ENCODE measurements at places on chromosomes 1 and 21. TPM values are rescaled to one million over a fixed set of nuclear protein-coding genes. Genes with fewer than 3 reads are reported as not detected.

DNA sequence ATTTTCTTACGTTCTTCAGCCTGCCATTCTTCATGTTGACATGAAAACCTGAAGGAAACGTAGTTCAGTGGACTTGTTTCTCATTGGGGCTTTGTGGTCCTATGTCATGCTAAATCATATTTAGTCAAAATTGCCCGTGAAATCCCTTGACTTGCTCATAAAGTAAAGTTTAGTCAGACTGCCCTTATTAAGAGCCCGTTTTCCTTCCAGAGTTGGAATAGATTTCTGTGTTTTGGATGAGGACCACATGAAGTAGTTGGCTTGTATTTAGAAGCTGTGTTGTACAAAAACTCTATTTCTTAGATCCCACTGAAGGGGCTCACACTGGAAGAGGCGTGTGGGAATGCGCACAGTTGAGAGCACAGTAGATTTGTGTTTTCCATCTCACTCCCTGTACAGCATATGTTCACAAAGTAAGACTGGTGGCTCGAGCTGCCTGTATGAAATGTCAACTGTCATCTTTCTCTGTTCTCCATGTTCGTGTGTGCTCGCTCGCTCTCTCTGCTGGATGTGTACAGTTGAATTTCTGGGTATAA lies 42.4 kb downstream of the CAMTA1 start:
- H3K4me1 ChIP-seq: peaks cover 8% of the 10 kb centered on the region
- peaks cover 13% of the 10 kb centered on the region for H3K36me3 ChIP-seq
- H3K27ac ChIP-seq: no peak overlapping the region
- no peaks in the 10 kb centered on the region for H3K27me3 ChIP-seq
- no peak overlapping the region for H3K4me3 ChIP-seq

- no peak overlapping the region for H3K27ac ChIP-seq
- no peaks in the 10 kb centered on the region for H3K27me3 ChIP-seq
- peaks cover 13% of the 10 kb centered on the region for H3K36me3 ChIP-seq
- DNase-seq: no peak
- H3K4me3 ChIP-seq: no peak overlapping the region
Observed at GRCh38 chr1:22484706-22485345, 33.2 kb downstream of the ZBTB40 start.

Gene LRRC7
- total RNA-seq: not detected

DNA sequence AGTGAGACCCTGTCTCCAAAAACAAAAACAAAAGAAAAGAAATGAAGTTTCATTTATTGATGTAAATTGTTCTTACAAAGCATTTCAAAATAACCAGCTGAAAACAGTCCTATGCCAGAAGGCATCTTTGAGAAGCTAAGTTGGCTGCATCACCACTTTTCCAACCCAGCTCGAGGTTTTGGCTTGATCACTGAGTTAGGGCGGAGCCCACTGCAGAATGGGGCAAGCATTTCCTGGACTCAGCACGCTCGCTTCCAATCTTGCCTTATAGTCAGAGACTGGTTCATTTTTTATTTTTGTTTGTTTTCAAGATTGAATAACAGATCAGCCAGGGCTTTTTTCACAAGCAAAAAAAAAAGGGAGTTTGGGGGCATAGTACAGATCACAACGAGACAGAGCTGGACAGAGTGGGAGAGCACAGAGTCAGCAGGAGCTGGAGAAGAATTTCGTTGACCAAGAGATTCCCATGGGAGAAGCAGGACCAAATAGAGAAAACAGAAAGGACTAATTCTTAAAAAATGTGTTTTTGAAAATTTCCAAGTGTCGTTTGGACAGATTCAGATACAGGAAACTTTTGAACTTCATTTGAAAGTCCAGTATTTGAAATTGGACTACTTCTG lies 23.5 kb upstream of the COL6A1 start:
- peaks cover 8% of the 10 kb centered on the region for H3K27me3 ChIP-seq
- DNase-seq: no peak
- H3K27ac ChIP-seq: no peak overlapping the region
- no peak overlapping the region for H3K4me3 ChIP-seq

- no peaks in the 10 kb centered on the region for H3K36me3 ChIP-seq
- H3K4me1 ChIP-seq: no peaks in the 10 kb centered on the region
- no peak overlapping the region for H3K4me3 ChIP-seq
- H3K27ac ChIP-seq: no peak overlapping the region
- DNase-seq: no peak
Observed at GRCh38 chr21:32193098-32193465, 85.8 kb downstream of the MIS18A start.

Gene LCE2C
- total RNA-seq: not detected

Gene TMEM9
- total RNA-seq: 19.7 TPM

DNA sequence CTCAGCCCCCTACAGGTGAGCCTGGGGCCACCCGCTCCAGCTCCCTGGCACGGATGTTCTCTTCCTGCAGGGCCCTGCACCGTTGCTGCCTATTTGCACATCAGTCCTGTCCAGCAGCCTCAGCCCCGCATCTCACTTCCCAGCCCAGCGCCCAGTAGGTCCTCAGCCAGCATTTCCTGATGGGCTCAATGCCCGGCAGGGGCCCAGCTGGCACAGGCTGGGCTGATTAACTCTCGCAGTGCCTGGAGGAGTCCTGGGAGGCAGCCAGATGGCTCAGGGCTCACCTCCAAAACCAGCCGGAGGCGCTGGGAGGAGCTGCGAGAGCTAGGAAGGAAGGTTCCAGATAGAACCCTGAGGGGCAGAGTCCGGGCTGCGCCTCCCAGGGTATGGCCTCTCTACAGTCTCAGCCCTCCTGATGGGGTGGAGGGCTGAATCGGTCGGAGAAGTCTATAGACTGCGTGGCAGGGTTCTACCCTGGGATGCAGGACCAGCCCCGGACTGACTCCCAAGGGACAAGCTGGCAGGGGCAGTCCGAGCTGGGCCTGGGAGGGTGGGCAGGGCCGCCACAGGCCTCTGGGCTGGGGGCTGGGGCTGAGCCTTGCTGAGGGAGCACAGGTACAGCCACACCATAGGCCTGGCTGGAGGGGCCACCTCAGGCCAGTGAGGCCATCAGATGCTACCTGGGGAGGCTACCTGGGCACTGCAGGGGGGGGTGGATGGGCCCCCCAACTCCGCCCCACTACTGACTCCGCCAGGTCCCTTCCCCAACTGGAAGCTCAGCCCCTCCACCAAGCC lies 19.2 kb upstream of the CLSTN1 start:
- H3K36me3 ChIP-seq: no peaks in the 10 kb centered on the region
- H3K27ac ChIP-seq: no peak overlapping the region
- DNase-seq: no peak
- no peaks in the 10 kb centered on the region for H3K27me3 ChIP-seq

Gene CDCP2
- not detected for total RNA-seq

All from activated naive CD4-positive, alpha-beta T cell treated with anti-CD3 and anti-CD28 coated beads for 36 hours (primary cell).